Endodermal cell (in vitro differentiated cells): ENCODE measurements at places on chromosomes 5 and 9.

- no peak for DNase-seq
Measured at GRCh38 chr9:137462986-137463930, 4.1 kb upstream of the NSMF start.

- DNase-seq: no peak
Measured at GRCh38 chr5:52809884-52810283, 22.2 kb downstream of the ITGA1 start.

GRCh38 chr5:152332716-152333460 lies 72.2 kb downstream of the NMUR2 start:
- no peak for DNase-seq

DNA sequence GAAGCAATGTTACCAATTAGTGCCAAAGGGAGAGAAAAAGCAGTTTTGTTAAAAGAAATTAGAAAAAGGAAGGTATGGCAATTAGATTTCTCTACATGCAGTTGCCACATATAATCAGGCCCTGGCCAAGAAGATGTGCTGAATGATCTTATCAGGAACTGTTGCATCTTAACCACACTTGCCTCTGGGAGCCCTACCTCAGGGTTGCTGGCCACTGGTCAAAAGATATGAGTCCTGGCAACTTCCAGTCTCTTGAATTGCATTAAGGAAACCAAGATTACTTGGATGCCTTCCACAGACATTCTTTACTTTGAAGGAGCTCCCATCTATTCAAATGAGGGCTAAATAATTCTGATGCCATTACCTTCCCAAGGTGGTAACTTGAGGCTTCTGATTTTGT lies 60.4 kb downstream of the TNC start:
- DNase-seq: no peak

DNA sequence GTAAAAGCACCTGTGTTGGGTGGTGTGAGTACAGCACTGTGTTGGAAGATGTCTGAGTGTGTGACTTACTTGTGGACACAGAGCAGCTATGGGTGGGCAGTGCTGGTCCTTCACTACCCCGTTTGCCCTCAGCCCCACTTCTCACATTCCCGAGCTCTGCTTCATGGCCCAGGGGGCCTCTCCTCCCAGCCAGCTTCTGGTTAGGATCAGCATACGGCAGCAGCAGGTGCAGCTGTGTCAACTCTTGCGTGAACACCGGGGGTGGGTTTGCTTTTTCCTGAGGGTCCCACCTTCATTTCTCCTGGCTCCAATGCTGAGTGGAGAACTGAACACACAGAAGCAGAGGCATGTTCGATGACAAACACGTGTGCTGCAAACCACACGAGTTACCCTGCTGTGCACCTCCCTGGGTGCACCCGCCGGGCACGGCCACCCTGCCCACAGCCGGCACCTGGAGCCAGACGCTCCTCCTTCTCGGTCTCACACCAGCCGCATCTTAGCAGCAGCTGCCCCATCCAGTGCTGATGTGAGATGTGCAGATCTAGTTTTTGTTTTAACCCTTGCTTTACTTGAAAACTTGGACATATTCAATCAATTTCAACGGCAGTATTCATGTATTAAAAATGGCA lies 14.9 kb upstream of the SLC6A3 start:
- peak; percentile 43 for DNase-seq

- DNase-seq: peak; percentile 87
Measured at GRCh38 chr9:27771803-27772545, 198.7 kb upstream of the C9orf72 start.

GRCh38 chr9:33952066-33952465 lies 96.6 kb downstream of the UBAP2 start:
- DNase-seq: no peak

DNA sequence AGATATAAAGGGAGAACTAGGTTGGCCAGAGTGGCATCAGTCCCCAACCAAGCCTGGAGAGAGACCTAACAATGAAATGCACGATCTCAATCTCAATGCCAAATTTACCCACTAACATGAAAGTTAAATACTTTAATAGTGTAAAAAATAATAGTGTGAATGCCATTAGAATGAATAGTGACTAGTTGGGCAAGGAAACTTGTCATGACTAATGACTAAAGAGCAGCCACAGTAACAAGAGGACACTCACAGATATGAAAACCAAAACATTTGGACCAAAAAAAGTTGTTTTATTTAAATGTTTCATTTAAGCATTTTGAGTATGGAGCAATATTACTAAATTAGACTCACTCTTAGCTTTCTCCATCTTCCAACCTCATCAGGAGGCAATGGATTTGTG lies 1853.8 kb downstream of the EFNA5 start:
- no peak for DNase-seq

GRCh38 chr5:130323804-130324454 lies 419.7 kb downstream of the CHSY3 start:
- no peak for DNase-seq

GRCh38 chr5:17255471-17256021 lies 38.1 kb downstream of the BASP1 start:
- no peak for DNase-seq

DNA sequence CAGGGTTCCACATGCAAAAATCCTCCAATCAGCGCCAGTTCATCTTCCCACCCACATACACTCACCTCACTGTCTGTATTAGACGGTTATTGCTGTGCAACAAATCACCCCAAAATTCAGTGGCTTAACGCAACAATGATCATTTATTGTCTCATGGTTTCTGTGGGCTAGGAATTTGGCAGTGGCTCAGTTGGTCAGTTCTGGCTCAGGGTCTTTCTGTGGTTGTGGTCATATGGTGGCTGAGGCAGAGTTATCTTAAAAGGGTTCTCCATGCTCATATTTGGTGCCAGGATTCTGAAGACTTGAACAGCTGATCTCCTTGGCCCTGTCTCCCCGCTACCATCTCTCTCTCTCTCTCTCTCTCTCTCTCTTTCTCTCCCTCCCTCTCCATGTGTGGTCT lies 12.9 kb downstream of the ZNF618 start:
- no peak for DNase-seq

DNA sequence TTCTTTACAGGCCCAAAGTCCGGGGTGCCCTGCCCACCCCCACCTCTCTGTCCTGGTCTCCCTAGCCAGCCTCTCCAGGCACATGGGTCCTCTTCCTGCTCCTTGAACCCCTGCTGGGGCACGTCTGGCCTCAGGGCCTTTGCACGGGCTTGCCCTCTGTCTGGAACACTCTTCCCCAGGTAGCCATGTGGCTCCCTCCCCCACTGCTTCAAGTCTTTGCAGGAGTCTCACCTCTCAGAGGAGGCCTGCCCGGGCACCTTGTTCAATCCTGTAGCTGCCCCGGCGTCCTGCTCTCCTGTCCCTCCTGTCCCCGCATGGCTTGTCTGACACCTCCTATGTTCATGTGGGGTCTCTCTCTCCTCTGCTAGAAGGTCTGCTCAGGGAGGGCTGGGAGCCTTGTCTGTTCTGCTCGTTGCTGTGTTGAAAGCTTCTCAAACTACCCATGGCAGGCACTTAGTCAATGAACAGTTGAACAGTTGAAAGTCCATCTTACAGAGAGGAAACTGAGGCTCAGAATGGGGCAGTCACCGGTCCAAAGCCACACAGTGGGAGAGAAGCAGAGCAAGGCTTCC lies 241.4 kb downstream of the PBX3 start:
- peak; percentile 31 for DNase-seq

GRCh38 chr5:159403906-159404681 lies 73.8 kb upstream of the IL12B start:
- no peak for DNase-seq

DNA sequence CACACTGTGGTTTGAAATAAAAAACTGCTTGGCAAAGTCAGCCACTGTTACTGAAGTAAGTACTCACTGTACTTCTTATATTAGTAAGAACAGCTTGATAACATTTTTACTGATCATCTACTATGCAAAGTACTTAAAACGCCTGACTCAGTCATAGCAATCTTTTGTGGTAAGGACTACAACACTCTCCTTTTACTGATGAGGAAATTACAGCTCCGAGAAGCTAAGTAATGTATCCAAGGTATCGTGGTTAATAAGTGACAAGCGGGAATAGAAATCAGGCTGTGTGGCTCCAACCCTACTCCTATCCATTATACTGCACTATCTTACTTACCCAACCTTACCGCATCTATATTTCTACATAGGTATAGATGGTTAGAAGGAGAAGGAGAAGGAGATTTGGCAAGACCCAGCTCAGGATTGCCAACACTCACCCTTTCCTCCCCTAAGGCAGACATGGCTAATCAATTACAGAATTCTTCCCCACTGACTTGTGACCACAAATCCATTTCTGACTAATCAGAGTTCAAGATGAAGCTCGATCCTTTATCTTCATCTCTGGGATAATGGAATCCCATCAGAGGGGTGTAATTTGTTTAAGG lies 281.4 kb downstream of the SPOCK1 start:
- no peak for DNase-seq

- no peak for DNase-seq
Measured at GRCh38 chr9:127539259-127539981, 72.7 kb upstream of the STXBP1 start.

- no peak for DNase-seq
Measured at GRCh38 chr5:65612298-65612907, 11.7 kb downstream of the TRIM23 start.

GRCh38 chr9:86424251-86424891 lies 70.2 kb upstream of the TUT7 start:
- no peak for DNase-seq

- peak; percentile 69 for DNase-seq
Measured at GRCh38 chr9:123322273-123323195, 33.5 kb upstream of the CRB2 start.

GRCh38 chr5:25892211-25892610 lies 1146.2 kb downstream of the CDH9 start:
- no peak for DNase-seq

DNA sequence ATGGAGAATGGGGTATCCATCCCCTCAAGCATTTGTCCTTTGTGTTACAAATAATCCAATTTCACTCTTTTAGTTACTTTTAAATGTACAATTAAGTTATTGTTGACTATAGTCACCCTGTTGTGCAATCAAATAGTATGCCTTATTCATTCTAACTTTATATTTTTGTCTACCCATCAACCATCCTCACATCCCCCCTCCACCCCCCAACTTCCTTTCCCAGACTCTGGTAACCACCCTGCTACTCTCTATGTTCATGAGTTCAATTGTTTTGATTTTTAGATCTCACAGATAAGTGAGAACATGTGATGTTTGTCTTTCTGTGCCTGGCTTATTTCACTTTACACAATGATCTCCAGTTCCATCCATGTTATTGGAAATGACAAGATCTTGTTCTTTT lies 15.4 kb upstream of the RANBP17 start:
- DNase-seq: no peak

DNA sequence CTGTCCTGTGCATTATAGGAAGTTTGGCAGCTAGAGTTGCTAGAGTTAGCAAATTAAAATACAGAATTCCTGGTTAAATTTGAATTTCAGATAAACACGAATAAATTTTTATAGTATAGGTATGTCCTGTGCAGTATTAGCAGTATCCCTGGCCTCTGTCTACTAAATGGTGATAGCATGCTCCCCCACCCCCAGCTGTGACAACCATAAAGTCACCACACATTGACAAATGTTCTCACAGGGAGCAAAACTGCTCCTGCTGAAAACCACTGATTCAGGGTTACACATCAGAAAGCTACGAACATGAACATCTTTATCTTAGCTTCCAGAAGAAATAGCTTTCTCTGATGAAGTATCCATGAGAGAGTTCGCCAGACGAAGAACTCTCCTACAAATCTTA lies 91.8 kb upstream of the CCDC112 start:
- no peak for DNase-seq

GRCh38 chr9:91811024-91811909 lies 138.8 kb downstream of the ROR2 start:
- DNase-seq: peak; percentile 43

DNA sequence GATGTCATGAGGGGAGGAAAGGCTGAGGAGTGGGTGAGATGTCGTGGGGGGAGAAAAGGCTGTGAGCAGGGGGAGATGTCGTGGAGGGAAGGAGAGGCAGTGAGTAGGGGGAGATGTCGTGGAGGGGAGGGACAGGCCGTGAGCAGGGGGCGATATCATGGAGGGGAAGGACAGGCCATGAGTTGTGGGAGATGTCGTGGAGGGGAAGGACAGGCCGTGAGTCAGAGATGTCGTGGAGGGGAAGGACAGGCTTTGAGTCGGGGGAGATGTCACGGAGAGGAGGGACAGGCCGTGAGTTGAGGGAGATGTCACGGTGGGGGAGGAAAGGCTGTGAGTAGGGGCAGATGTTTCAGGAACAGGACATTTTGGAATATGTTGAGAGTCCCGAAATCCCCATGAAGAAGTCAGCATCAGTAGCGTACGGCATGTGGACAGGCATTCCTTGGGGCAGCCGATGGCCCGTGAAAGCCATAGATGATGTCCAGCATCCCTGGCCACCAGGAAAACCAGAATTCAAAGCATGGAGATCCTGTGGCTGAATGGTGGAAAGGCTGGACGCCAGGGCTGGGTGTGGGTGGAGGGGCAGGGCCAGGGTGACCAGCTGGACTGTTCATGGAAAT lies 8.3 kb upstream of the SLC6A19 start:
- no peak for DNase-seq

DNA sequence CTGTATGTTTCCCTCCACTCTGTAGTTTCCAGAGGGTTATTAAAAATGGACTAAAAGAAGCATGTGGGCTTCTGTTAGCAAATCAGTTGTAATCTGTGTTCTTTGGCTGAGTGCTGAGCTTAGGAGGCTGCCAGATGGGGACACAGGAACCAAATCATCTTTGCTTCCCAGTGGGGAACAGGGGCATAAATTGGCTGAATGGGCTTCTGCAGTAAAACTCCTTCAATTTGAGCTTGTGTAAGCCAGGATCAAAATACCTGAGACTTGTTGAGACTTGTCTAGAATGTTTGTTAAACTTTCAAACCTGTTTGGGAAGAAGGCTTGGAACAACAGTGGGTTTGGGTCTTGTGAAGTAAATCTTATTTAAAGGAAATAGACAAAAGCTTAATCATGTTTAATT lies 32.2 kb upstream of the TNFAIP8 start:
- no peak for DNase-seq

- no peak for DNase-seq
Measured at GRCh38 chr9:125929846-125930245, 182.7 kb downstream of the PBX3 start.

DNA sequence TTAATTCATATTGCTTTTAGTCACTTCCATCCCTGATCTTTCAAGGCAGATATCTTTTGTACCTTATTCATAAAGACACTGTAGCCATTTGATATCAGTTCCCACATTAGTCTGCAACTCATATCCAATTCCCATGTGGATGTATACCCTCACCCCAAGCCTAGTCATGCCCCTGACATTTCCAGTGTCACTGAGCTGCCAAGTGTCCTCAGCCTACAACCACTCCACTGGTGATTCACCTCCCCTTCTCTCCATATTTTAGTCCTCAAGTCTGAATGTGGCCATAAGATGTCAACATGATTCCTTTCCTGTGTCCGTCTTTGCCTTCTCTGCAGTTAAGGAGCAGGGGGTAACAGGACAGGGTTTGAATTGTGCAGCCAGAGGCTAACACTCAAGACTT lies 346.9 kb downstream of the RAB3C start:
- no peak for DNase-seq

DNA sequence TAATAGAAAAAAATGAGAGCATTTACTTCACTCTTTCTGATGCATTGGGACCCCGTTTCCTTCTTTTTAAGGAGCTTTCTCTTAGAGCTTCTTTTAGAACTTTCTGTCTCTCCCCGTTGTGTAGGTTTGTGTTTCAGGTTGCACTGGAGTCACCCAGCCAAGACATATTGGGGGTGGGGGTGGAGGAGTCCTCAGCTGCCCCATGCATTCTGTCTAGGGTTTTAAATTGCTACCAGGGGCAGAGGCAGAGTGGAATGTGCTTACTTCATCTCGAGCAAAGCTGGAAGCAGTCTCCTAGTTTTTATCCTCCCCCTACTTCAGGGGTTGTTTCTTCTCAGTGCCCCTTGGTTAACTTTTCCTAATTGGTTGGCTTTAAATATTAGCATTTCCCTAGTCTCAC lies 9.4 kb downstream of the OR2K2 start:
- no peak for DNase-seq

- DNase-seq: no peak
Measured at GRCh38 chr5:81747030-81747429, 3.9 kb downstream of the SSBP2 start.
